ENCODE measurements at places on chromosomes 16 and 17.

DNA sequence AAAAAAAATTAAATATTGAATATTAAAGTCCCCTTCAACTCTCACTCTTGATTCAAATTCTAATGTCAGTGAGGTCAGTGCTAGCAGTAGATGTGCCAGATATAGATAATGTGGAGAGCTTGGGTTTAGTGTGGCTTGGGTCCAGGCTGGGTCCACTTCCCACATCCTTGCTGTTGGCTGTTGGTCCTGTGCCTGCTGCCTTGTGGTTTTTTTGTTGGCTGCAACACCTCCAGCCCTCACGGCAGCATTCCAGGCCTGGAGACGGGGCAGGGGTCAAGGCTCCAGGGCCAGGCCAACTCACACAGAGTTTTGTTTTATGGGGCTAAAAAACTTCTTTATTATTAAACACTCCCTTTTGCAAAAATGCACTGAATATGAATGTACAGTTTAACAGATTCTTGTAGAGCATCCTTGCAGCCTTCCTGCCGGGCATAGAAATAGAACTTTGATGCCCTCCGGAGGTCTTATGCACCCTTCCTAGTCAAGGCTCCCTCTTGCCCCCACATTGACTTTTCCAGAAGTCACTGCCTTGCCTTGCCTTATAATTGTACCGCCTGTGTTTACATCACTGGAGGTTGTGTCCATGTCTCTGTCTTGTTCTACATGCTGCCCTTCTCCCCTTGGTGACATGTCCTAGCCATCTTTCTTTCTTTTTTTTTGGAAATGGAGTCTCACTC lies 25.5 kb upstream of the MYO15B start:
- DNase-seq: no peak

GRCh38 chr16:70493802-70494201 lies 29.6 kb downstream of the COG4 start:
- DNase-seq: no peak

DNA sequence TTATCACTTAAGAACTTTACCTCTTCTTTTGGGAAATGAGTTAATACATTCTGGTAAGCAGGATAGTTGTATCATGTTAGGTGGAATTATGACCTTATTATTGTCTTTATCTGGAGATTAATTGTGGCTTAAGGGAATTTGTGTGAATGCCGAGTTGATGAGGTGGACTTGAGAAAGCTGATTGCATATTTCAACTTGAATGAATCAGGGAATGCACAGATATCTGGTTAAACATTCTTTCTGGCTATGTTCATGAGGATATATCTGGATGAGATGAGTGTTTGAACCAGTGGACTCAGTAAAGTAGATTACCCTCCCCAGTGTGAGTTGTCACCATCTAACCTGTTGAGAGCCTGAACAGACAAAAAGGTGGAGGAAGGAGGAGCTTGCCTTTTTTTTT lies 326.1 kb upstream of the GOT2 start:
- DNase-seq: peak; percentile 93

DNA sequence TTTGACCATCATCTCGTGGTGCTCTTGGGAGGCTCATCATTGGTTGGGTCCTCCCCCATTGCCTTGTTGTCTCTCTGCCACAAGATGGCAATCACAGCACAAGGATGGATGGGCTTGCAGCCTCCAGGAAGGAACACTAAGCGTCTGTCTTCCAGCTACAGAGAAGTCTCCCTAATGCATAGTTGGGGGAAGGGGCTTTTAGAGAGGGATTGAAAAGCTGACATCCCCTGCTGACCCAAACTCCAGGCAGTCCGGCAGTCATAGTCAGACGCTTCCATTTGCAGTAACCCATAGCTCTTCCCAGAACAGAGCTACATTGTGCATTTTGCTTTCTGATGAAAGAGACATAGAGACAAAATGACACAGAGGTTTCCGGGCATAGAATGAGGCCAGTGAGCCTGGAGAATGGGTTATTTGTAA lies 111.4 kb downstream of the UTP18 start:
- DNase-seq: peak; percentile 77

GRCh38 chr17:39828443-39828842 lies 35.7 kb downstream of the IKZF3 start:
- DNase-seq: peak; percentile 56

DNA sequence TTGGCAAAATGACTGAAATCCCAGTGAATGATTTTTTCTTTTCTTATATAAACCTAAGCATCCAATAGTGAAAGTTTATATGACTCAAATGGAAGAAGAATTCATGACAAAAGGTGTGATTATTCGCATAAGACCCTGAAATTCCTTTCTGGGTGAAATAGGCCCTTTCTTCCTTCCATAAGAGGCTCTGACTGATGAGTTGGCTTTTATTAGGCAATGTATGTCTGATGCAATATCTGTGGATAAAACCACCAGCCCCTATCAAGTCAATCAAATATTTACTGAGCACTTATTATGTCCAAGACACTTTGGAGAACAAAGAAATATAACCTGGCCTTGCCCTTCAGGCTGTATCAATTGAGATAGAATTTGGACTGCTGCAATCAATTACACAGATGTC lies 316.6 kb downstream of the CDH13 start:
- no peak for DNase-seq

DNA sequence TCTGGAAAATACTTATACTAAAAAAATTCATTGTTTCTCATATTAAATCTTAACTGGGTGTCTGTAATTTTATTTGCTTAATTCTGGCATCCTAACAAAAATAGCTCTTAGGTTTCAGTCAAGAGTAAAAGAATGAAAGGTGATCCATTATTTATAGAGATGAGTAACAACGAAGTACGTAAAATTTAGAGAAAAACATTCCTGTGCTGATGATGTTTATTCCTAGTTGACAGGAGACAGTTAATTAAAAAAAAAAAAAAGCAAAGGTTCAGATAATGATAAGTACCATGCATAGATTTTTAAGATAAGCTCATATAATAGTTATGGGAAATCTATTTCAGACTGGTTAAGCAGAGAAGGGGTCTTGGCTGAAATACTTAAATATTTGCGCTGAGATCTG lies 50.8 kb downstream of the ABCA9 start:
- DNase-seq: no peak

DNA sequence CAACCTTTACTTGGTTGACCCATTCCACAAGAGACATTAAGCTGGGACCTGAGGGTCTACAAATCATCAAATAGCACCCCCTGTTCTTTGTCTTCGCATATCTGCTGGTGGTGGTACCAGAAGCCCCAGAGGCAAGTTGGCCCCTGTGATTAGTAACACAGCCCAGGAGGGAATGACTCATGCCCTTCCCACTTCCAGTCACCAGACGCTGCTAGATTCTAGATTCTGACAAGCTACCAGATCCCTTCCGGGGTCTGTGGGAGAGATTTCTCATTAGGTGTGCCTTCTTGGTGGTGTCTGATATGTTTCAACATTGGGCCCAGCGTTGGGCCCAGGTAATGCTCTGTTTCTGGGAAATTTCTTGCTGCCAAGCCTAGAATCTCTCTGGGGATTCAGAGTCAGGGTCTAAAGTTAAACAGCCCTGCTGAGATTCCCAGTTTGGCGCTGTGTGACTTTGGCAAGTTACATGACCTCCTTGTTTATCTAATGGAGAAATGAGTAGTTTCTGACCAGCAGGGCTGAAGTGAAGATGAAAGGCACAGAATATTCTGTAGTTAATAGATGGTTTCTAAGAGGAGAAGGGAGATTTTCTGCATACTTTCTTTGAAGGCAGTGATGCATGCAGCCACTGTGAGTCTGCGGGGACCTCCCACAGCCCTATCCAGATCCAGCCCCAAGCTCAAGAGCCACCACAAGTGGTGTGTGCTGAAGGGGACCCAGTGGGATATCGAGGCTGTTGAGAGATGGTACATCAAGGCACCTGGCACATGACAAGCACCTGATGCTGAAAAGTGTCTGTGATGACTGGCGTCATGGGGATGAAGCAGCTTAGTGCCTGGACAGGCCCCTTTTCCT lies 3.9 kb downstream of the TRPV2 start:
- peak; percentile 88 for DNase-seq

GRCh38 chr17:21167303-21167702 lies 40.5 kb downstream of the DHRS7B start:
- no peak for DNase-seq

GRCh38 chr17:64202683-64203344 lies 60.2 kb downstream of the TEX2 start:
- peak; percentile 71 for DNase-seq

- peak; percentile 42 for DNase-seq
Measured at GRCh38 chr17:7307686-7308624, 527 bp downstream of the EIF5A start.

- DNase-seq: no peak
Measured at GRCh38 chr17:49183801-49184200, 26.6 kb downstream of the GNGT2 start.

DNA sequence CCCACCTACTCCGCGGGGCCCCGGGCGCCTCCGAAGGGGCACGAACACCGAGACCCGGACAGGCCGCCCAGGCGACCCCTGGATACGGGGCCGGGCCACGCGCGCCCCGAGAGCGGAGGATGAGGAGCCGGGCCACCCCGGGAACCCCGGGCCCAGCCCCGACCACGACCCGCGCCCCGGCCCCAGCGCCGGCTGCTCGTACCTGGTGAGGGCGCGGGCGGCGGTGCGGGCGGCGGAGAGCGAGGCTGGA lies 192 bp downstream of the FASN start:
- no peak for DNase-seq

DNA sequence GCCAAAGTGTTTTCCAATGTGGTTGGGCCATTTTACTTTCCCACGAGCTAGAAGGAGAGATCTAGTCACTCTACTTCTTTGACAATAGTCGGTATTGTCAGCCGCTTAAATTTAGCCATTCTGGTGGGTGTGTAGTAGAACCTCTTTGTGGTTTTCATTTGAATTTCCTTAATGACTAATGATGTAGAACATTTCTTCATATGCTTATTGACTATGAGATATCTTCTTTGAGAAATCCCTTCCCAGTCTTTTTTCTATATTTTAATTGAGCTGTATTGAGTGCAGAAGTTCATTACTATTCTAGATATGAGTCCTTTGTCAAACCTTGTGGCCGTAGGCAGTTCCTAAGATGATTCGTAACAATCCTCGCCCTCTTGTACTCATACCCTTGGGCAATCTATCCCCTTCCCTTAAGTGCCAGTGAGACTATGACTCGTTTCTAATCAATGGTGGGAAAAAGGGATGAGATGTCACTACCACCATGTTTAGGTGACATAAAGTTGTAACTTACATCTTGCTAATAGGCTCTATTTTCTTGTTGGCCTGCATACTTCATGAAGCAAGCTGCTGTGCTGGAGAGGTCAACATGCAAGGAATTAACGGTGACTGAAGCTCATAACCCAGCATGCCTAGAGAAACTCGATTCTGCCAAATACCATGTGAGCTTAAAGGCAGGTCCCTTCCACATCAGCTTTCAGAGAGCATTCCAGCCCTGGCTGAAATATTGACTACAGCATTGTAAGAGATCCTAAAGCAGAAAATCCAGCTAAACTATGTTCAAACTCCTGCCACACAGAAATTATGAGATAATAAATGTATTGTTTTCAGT lies 817.9 kb upstream of the SOX9 start:
- peak; percentile 14 for DNase-seq

GRCh38 chr16:80717611-80718010 lies 86.8 kb downstream of the CDYL2 start:
- peak; percentile 59 for DNase-seq

Data from kidney tubule cell (primary cell).